Substantia nigra (tissue), 51 donors: ENCODE measurements at places on chromosomes 3 and 15.
A peak's percentile ranks its signal among the peaks of the same experiment; 100 is the strongest.

DNA sequence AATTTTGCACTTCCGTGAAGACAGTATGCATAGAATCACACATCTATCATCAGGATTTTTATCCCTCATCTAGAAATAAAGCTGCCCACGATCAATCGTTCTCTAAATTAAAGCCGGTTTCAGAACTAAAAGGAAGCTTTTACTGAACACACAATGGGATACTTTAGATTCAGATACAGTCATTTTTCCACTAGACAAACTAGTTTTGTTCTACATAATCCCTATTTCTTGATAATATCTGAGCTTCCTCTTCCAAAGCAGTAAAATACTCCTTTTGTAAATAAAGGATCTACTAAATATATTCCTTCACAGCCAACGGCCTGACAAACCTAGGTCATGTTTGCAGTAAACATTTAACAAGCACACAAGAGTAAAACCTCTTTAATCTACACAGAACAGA lies 2.0 kb upstream of the GANC start:
- DNase-seq: no peak

GRCh38 chr15:39728845-39729244 lies 53.8 kb downstream of the FSIP1 start:
- DNase-seq: no peak

- no peak for DNase-seq
Measured at GRCh38 chr3:77053795-77054194, 13.9 kb downstream of the ROBO2 start.

DNA sequence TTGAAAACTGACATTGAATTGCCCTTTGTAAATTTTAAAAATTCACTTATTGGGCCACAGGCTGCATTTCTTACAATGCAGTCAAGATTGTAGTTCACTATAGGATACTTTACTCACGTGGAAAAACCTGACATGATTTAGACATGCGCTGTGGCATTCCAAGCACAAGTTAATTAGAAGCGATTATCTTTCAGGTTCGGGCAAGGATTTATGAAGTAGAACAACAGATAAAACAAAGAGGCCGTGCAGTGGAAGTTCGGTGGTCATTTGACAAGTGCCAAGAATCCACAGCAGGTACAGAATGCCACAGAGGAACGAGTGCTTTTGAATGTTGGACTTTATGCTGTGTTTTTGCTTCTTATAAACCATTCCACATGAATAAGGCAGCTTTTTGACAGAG lies 37.8 kb downstream of the GPR171 start:
- DNase-seq: no peak

DNA sequence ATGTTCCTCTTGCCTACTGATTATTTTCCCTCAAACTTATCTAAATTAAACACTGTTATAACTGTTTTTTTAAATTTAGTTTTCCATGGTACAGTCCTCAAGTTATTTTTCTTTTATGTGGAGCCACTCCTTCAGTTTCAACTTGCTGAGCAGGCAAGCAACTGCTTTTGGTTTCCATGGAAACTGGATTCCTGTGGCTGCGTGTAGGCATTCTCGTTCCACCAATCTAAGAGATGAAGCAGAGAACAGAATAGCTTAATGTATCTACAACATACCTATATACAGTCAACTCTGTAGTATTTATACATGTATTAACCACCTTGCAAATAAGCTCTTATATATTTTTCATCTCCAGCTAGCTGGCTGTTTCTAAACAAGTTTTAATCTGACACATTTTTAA lies 25.8 kb upstream of the ANXA2 start:
- DNase-seq: no peak

GRCh38 chr3:8885536-8886316 lies 77.5 kb downstream of the RAD18 start:
- no peak for DNase-seq

GRCh38 chr3:98596541-98597500 lies 3.4 kb upstream of the CPOX start:
- DNase-seq: no peak

DNA sequence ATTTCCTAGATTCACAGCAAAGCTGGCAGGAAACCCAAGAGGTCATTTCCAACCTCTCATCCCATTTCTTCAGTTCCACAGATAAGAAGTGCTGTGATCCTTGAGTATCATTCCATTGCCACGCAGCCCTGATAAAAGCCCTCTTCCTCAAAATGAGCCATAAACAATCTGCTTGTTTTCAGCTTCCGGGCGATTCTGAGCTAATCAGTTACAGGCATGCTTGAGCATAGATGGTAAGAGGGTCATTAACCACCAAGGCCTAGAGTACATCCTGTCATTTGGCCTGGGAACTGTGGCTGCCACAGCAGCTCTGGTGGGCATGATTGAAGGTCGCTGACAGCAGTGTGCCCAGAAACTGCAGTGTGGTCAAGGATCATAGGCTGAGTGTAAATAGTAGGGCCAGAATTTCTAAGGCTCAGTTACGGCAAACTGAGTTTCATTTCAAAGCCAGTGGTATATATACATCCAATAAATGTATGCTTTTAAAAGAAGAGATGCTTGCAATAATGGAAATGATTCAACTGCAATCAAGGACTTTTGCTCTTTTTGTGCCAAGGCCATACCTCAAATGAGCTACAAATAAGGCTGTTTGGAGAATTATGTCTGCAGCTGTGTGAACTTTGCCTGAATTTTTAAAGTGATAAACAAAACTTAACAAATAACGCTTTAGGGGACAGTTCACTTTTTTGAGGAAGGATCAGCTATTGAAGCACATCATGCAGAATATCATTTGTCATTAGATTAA lies 47.3 kb downstream of the P3H2 start:
- no peak for DNase-seq

- no peak for DNase-seq
Measured at GRCh38 chr15:66025015-66025452, 155.7 kb downstream of the RAB11A start.

DNA sequence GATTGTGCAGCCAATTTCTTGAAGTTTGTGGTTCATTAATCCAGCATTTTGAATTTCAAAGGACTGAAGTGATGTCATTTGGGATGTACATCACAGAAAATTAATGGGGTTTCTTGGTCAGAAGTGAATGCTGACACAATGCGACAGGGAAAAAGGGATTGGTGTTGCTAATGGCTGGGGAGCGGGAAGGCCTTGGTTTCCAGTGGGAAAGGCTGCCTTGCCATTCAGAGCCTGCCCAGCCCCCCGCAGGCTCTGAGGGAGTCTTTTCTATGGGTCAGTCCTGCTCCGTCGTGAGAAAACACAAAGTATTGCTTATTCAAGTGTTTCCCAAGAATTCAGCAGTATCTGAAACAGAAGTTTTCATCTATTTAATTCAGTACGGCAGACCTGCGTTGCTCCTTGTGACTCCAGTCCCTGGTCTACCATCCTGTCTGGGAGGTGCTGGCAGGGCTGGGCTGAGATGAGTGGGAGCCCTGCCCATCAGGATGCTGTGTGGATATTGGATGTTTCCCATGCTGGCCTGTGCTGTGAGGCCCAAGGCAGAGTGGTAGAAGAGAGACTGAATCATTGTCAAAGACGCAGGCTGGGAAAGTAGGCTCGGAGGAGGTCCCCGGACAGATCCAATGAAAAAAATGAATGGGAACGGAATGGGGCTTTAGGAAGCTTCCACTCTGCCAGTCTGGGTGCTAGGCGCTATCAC lies 111.2 kb upstream of the KLHL25 start:
- no peak for DNase-seq

DNA sequence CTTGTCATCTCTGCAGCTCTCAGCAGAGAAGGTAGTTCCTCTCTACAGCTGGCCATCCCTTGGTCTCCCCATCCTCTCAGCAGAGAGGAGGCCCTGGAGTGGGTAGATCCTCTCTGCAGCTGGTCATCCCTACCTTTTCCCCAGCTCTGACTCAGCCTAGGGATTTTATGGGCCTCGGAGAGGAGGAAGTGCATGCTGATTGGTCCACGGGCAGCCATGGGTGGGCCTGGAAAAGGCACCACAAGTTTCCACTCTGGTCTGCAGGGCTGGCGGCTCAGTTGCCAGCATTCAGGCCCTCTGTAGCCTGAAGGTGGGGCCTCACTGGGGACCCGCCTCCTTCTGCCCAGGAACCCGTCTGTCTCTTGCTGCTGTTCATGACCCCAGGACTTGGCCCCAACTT lies 36.9 kb downstream of the NR1D2 start:
- no peak for DNase-seq

GRCh38 chr3:17040990-17041377 lies 156.2 kb downstream of the PLCL2 start:
- DNase-seq: no peak

GRCh38 chr3:124362455-124362854 lies 367.8 kb upstream of the UMPS start:
- DNase-seq: no peak

- no peak for DNase-seq
Measured at GRCh38 chr3:48738926-48739616, 22.1 kb upstream of the IP6K2 start.

DNA sequence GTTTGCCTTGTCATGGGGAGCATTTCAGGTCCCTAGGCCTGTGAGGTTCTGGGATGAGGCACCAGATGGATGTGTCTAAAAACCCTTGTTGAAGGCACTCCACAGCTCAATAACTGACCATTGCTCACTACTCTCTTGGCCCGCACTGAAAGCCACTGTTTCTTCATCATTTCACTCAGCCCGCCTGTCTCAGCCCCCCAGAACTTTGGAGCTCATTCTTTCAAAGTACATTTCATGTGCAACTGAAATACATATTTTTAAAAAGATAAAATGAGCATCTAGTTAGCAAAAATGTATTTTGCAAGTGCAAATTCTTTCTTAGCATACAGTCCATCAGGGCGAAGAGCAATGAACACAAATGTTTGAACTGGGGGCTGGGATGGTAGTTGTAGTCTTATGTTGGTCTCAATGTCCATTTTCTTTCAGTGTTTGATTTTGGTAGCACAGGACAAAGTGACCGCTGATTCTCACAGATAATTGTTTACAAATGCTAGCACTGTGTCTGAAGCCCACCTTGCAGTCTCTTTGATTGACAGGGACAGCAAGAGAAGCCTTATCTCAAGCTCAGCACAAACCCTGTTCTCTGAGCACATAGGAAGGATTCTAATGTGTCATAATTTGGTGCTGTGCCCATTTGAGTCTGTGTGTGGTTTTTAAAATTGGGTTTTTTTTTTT lies 19.6 kb downstream of the HEMK1 start:
- no peak for DNase-seq

DNA sequence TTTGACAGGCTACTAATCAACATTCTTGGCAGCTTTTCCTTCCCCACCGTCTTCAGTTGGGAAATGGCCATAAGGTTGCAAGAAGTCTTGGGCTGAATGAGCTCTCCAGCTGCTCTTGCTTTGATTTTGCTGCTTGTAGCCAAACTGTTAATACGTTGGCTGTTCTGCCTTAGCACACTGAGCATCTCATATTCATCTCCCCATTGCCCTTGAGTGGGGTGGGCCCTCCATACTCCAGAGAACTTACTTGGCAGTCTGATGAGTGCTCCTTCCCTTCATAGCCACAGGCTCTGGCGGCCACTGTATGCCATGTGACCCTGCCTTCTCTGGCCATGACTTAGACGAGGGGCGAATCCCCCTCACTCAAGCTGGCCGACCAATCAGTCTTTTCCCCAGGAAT lies 25.8 kb upstream of the PAQR5 start:
- no peak for DNase-seq

DNA sequence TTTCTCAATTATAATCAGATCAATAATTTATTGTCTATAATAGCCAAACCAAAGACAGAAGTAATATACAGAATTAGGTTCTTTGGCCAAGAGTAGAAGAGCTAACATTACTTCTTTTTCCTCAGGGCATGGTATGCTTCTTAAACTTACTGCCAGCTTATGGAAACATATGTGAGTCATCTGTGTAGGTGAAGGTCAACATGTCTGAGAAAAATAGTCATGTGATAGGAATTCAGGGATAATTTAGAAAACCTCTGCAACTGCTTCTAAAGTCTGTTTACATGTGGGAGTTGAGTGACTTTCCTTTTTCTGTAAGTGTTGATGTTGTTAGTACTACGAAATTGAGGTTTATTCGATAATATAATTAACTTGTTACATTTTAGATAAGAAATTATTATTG lies 19.2 kb upstream of the MAP6D1 start:
- DNase-seq: no peak

GRCh38 chr3:60445446-60445845 lies 805.8 kb downstream of the FHIT start:
- no peak for DNase-seq

DNA sequence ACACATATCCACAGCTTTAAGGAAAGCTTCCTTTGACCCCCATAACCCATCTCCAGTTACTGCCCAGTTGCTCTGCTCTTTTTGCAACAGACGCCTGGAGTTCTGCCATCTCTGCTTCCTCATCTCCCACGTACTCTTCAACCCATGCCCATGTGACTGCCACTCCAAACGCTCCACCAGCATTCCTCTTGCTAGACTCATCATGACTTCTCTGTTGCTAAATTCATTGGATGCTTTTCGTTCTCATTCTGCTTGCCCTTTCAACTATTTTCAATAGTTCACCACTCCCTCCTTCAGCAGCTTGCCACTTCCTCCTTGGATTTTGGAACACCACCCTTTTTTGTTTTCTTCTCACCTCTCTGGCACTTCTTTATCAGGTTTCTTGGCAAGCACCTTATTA lies 2.7 kb upstream of the KNSTRN start:
- peak; percentile 22 for DNase-seq

GRCh38 chr15:78675617-78676360 lies 34.8 kb upstream of the CHRNB4 start:
- no peak for DNase-seq

GRCh38 chr3:38136393-38136776 lies 542 bp downstream of the ACAA1 start:
- no peak for DNase-seq

DNA sequence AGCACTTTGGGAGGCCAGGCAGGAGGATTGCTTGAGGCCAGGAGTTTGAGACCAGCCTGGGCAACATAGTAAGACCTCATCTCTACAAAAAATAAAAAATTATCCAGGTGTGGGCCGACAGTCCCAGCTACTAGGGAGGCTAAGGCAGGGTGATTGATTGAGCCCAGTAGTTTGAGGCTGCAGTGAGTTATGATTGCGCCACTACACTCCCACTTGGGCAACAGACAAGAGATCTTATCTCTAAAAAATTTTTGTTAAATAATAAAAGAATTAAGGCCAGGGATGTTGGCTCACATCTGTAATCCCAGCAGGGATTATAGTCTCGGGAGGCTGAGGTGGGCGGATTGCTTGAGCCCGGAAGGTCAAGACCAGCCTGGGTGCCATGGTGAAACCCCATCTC lies 25.8 kb upstream of the NFKBIZ start:
- no peak for DNase-seq

DNA sequence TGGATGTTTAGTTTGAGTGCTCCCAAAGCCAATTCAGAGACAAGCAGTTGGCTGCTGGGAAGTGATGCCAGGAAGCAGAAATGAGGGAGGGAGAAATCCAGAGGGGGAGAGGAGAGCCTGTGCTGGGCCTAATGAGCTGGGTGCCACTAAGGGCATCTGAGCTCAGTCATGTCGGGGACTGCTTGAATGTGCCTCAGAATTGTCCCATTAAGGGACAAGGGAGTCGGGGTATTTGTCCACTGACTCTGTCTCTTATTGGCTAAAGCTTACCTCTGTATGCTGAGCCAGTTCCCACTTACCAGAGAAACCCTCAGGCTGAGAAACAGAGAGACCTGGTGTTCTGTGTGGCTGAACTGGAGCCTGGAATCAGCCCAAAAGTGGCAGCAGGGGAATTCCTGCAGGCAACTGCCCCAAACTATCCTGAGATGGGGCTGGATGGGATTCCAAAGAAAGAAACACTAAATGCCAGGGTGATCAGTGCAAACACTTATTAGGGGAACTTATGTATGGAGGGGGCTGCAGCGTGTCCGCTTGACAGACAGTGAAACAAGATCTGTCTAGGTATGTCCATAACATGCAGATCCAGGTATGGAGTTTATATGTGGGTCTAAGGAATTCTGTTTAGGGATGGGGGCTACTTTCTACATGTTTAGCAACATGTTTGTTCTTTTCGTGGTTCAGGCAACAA lies 48.6 kb downstream of the NR1D2 start:
- no peak for DNase-seq
